ENCODE measurements at places on chromosomes 3 and 15.

DNA sequence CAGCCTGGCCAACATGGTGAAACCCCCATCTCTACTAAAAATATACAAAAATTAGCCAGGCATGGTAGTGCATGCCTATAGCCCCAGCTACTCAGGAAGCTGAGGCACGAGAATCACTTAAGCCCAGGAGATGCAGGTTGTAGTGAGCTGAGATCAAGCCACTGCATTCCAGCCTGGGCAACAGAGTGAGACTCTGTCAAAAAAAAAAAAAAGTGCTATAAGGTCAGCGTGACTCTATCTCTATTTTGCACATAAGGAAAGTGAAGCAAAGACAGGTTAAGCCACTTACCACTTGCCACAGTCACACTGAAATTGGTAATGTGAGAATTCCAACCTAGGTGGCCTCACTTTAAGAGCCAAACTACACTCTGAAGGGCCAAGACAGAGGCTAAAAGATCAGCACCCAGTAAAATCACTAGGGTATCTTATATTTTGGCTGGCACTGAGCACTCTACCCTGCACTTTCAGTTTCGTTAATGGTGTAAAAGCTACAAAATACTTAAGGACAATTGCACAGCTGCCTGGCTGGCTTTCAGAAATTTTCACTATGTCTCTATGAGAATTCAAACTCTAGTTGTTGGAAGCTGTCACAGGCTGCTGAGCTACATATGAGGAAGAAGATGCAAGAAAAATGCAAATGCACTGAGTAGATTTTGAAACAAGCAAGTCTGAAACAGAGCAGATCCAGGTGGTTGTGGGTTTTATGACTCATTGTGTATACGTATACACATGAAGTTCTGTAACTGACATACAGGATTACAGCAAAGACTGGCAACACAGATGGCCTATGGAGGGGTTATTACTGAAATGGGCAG lies 32.7 kb downstream of the TRANK1 start:
- DNase-seq, result no peak

GRCh38 chr3:195877136-195877715 lies 31.1 kb downstream of the TNK2 start:
- DNase-seq, result no peak

DNA sequence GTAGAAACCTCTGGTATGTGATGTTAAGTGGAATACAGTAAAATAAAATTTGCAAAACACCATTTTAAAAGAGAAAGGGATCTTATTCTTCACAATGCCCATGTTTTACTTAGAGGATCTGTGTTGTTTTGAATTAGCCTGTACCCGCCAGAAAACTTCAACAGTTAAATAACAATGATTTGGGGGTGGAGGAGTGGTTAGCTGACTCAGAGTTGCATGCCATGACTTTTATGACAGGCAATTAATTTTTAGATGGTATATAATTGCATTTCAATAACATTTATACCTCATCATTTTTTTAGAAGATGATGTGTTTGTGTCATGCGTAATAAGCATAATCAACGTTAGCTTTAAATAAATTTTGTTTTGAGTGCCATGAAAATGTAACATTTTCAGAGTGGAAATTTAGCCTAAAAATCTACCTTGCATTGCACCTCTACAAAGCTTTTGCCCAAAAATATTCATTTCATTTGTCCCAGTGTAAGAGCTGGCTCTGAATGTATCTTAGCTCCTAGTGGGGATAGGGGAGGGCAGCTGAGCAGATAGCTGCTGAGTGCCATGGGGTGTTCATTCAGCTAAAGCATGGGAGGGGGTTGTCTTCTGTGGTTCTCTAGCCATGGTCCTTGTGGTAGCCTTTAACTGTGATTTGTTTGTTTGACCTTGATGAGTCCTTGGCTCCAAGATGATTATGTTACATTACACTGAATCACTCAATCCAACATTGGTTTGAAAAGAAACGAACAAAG lies 379.8 kb downstream of the LPP start:
- DNase-seq, result no peak

DNA sequence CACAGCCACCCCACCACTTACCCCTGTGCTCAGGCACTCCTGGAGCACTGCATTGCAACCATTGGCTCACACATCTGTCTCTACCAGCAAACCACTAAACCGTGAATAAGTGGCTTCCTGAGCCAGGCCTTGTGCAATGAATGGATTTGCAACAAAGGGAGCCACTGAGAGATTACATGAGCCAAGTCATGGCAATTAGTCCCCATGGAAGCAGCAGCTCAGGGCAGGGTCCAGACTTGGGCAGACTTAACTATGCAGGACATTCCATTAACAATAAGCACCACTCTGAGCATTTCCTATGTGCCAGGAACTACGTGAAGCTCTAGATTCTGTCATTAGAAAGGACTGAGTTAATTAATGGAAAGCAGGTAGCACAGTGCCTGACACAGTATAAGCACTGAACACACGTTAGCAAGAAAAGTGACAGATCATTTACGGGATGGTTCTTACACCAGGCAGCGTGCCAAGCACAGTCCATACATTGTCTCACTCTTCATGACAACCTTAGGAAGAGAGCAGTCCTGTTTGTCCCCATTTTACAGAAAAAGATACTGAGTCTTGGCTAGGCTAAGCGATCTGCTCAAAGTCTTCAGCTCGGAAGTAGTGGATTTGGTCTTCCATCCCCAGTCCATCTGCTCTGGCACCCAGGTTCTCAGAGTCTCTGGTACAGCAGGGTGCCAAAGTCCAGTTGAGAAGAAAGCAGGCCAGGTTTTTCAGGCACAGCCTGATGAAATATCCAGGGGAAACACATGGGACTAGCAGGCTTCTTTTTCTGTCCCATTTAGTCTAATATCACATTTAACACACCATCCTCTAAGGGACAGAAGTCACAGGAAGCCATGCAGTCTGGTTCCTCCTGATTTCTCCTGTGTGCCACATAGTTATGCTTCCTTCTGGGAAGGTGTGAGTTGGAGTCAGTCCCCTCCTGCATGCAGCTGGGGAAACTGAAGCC lies 44.1 kb downstream of the LIPC start:
- DNase-seq, result no peak

GRCh38 chr3:74443102-74443501 lies 171.4 kb downstream of the CNTN3 start:
- no peak for DNase-seq

DNA sequence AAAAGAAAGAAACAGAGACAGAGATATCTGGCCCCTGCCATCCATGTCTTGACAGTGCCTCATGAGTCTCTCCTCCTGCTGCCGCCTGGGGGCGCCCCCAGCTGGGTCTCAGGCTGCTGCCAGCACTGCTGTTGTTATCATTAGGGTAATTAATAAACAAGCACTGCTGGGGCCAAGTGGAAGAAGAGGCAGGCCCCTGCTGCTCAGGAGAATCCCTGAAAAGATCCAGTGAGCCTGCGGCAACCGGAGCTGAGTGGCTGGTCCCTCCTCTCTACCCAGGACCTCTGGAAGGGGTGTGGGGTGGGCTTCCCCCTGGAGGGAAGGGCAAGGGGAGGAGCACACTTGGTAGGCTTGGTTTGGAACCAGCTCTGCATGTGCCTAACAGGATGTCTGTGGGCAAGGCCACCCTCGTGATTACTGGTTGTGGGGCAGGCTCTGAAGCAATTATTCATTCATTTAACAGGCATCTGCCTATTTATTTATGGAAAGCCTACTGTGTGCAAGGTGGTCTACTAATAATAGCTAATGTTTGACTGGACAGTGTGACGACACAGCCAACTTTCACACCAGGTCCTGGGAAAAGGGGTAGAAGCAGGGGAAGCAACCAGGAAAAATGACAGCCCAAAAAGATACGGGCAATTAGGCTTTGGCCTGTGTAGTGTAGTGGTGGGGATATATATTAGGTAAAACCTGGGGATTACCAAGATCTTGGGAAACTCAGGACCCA lies 1.2 kb upstream of the TYRO3 start:
- peak; percentile 74 for DNase-seq

DNA sequence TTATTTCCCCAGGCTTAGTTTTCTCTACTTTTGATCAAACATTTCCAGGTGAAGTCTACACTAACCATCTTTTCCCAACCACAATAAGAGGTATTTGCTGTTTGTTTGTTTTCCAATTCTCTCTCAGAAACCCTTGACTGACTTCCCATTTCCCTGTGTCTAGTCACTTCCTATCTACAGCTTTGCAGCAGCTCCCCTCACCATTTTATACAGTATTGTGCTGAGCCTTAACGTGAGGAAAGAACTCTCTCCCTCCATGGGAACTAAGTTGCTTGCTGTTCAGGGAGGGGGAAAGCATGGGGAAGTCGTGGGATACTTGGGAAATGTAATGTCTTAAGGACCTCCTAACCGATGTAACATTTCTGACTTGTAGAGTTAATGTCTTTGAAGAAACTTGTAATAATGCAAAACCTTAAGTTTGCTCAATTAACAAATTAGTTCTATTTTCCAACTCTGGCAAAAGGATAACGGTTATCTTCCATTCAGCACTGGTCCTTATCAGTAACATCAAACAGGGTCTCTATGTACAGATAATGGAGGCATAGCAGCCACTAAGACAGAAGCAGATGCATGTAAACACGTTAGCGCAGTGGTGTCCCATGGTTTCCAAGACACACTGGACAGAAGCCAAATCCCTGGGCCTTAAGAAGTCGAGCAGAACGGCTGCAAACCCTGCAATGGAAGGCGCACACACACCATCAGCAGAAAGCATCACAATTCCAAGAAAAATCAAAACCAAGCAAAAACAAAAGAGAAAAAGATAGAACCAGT lies 39.7 kb downstream of the NPTN start:
- no peak for DNase-seq

DNA sequence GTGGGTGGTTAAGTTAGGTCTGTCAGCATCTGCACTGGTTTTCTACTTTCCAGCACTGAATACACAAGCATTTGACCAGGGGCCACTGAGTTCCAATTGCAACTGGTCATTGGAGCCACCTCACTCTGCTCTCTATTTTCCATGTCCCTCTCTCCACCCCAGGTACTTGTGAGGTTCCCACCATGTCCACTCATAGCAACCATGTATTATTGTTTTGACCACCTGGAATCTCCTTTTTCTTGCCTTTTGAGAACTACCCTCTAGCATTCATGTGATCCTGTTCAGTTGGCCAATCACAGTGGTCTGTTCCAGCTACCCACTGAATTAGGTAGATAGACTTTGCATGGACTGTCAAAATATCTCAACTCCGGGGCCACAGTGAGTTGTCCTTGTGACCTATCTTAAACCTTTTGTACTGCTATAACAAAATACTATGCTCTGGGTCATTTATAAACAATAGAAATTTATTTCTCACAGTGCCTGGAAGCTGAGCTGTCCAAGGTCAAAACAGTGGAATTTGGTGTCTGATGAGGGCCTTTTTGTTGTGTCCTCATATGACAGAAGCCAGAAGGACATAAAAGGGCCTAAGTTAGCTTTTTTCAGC lies 20.2 kb upstream of the TM4SF18 start:
- no peak for DNase-seq

DNA sequence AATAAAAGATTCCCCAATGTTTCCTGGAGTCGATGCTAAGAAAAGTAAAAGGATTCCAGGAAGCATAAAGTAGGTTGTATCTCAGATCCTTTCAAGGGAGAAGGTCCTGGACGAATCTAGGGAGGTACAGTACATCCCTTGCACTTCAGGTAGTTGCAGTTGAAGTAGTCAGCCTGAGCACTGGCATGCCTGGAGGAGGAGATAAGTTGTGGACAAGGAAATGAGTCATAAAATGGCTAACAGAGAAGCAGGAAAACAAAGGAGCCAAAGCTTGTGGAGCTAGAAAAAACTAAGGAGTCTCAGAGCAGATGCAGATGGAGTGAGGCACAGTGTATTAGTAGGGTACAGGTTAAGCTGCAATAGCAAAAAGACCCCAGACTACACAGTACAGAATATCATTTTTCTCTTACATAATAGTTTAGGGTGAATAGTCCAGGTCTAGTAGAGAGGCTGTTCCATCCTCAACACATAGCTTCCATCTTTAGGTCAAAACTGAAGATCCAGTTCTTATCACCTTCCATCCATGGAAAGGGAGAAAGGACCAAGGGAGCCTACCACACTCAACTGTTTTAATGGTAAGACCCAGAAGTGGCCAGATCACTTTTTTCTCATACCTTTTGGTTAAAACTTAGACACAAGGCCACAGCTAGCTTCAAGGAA lies 41.3 kb downstream of the COL6A5 start:
- DNase-seq, result no peak

GRCh38 chr3:107973961-107974360 lies 116.9 kb downstream of the CD47 start:
- no peak for DNase-seq

GRCh38 chr3:23663246-23663645 lies 142.5 kb upstream of the UBE2E1 start:
- no peak for DNase-seq

- no peak for DNase-seq
Measured at GRCh38 chr3:36677331-36678007, 86.9 kb downstream of the DCLK3 start.

DNA sequence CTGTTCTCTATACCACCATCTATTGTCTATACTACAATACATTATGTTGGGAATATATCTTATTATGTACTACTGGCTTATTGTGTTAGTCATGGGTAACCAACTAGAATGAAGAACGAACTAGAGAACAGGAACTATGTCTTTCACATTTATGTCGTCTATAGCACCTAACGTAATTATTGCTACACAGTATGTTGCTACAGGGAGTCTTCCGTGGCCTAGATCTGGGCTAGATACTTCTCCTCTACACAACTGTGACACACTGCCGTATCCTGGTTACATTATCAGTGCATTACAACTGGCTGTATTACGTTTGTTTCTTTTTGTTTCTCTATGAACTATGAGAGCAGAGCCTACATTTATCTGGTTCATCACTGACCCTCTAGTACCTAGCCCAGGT lies 34.0 kb downstream of the SCG5 start:
- DNase-seq, result no peak

- DNase-seq, result no peak
Measured at GRCh38 chr3:187484547-187485295, 116.5 kb downstream of the RTP4 start.

GRCh38 chr15:72288796-72289596 lies 16.6 kb upstream of the PARP6 start:
- DNase-seq, result no peak

GRCh38 chr15:35705884-35706585 lies 160.1 kb upstream of the DPH6 start:
- no peak for DNase-seq

GRCh38 chr3:99651531-99651930 lies 13.1 kb downstream of the COL8A1 start:
- DNase-seq, result no peak

DNA sequence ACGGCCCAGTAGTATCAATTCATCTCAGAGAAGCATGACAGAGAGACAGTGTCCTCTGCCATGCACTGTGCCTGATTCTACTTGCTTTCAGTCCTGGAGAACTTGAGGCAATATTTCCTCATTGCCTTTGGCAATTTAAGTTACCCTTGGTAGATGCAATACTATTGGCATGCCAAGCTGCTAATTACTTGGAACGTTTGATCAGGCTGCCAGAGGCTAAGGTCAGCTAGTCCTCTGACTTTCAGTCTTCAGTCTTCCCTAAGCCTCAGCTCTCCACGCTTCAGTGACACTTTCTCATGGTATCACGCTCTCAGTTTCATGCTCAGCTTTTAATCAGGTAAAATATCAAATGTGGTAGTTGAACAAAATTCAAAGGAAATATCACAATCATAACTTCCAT lies 13.1 kb upstream of the OSBPL11 start:
- DNase-seq, result no peak

- no peak for DNase-seq
Measured at GRCh38 chr3:197064771-197065170, 35.2 kb upstream of the MELTF start.

GRCh38 chr3:32105291-32106131 lies 909 bp upstream of the GPD1L start:
- no peak for DNase-seq
